ENCODE measurements at places on chromosomes 3 and 15. TPM values are rescaled to one million over a fixed set of nuclear protein-coding genes. Genes with fewer than 3 reads are reported as not detected.

GRCh38 chr3:31456373-31456772 lies 76.4 kb upstream of the STT3B start:
- H3K27me3 ChIP-seq: no peaks in the 10 kb centered on the region
- no peaks in the 10 kb centered on the region for H3K4me1 ChIP-seq
- H3K36me3 ChIP-seq: no peaks in the 10 kb centered on the region
- DNase-seq: no peak

DNA sequence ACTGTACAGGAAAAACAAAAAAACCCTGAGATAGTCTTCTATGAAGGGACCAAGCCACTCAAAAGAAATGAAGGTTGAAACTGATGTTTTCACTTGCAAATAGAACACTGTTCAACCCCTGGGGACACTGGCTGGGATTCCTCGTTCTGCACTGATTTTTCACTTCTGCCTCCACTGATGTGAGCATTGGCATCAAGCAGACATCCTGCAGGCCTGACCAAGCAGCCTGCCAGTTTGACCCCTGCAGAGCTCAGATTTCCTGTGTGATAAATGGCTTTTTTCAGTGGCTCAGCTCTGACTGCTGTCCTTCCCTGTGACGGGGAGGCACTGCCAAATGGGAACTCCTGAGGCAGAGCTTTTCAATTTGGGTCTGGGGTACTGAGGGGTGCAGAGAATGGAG lies 50.0 kb downstream of the RASGRP1 start:
- no peaks in the 10 kb centered on the region for H3K36me3 ChIP-seq
- H3K4me1 ChIP-seq: no peaks in the 10 kb centered on the region
- no peak for DNase-seq
- no peak overlapping the region for H3K27ac ChIP-seq
- H3K27me3 ChIP-seq: no peaks in the 10 kb centered on the region

DNA sequence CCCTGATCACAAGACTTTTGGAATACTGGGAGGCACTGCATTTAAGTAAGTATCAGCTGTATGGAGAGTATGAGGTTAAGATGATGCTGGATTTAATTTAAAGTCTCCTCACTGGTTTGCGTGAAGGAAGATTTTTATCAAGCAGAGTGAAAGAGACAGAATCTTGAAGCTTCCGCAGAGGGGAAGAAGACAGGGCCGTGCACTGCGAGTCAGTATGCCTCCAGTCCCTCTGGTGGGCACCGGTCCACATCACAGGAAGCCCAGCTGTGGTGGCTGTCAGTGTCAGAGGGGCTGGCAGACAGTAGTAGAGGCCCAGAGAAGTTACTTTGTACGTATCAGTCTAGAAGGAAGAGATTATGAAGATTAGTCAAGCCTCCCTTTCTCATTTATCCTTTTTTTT lies 379.0 kb upstream of the TPRG1 start:
- DNase-seq: no peak
- H3K4me1 ChIP-seq: no peaks in the 10 kb centered on the region
- no peaks in the 10 kb centered on the region for H3K36me3 ChIP-seq
- no peak overlapping the region for H3K4me3 ChIP-seq
- no peak overlapping the region for H3K27ac ChIP-seq

- DNase-seq: no peak
- no peaks in the 10 kb centered on the region for H3K4me1 ChIP-seq
- no peaks in the 10 kb centered on the region for H3K36me3 ChIP-seq
- no peak overlapping the region for H3K27ac ChIP-seq
- H3K27me3 ChIP-seq: no peaks in the 10 kb centered on the region
- no peak overlapping the region for H3K4me3 ChIP-seq
Measured at GRCh38 chr3:139440639-139441556, 35.4 kb downstream of the RBP2 start.

DNA sequence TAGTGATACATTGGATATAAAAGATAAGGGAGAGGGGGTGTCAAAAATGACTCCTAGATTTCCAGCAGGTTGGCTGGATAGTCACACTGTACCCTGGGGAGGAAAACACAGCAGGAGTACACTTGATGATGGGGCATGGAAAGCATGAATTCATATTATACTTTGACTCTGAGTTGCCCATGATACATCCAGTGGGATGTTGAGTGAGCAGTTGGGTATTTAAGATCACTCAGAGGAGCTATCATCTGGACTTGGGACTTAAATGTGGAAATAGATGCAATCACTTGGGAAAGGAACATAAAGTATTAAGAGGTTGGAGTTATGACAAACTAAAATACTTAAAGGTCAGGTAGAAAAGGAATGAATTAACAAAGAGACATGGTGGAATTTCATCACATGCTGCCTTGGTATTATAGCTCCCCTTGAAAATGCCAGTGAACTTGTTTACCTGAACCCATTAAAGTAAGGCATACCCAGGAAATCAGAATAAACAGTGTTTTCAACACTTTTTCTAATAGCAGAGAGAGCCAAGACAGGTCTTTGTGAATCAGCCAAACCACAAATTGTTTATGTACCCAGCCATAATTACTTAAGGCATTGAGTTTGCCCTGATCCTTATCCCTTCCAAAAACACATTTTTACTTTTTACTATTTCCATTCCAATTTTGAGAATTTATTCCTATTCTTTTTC lies 49.9 kb upstream of the ABI3BP start:
- H3K27ac ChIP-seq: no peak overlapping the region
- DNase-seq: no peak
- no peak overlapping the region for H3K4me3 ChIP-seq
- H3K36me3 ChIP-seq: no peaks in the 10 kb centered on the region

DNA sequence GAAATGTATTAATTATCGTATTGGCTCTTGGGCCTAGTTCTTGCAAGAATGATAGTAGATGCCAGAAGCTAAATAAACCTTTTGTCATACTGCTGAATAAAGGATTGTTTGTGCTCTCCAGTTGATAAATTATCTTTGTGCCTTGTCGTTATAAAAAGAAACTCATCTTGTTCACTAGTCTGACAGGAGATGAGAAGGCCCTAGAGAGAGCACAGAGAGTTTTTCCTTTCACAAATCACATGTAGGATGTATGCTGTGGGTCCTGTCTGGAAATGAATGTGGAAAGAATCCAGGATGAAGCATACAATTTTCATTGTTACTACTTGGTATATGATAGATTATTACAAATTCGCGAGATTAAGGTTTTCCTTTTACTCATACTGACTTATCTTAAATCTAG lies 113.0 kb downstream of the NLGN1 start:
- no peak overlapping the region for H3K27ac ChIP-seq
- DNase-seq: no peak
- no peaks in the 10 kb centered on the region for H3K4me1 ChIP-seq
- H3K27me3 ChIP-seq: no peaks in the 10 kb centered on the region
- H3K4me3 ChIP-seq: no peak overlapping the region
- no peaks in the 10 kb centered on the region for H3K36me3 ChIP-seq

VWA5B2 gene
- total RNA-seq: 0.46 TPM

CACNA1D gene
- total RNA-seq: 45.1 TPM

GPR160 gene
- total RNA-seq: 88.9 TPM

SMAD6 gene
- 51.2 TPM for total RNA-seq

All from prostate gland (tissue), 2 donors.